ENCODE measurements at places on chromosomes 2 and 18. TPM values are rescaled to one million over a fixed set of nuclear protein-coding genes. Genes with fewer than 3 reads are reported as not detected.

DNA sequence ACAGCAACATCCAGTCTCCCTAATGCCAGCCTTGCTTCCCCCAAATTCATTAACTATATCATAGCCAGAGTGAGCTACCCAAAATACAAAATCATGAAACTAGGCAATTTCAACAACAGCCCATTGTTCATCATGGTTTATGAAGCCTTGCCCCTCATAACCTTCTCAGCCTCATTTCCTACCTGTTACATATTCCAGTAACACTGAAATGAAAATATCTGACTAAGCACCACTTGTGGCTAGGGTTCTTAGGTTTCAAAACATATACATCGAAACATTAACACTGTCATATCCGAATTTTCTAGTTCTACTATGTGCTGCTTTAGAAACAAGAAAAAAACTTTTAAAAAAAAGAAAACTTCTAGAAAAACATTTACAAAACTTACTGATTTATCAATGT lies 59.5 kb downstream of the ATAD2B start:
- no peak for DNase-seq
- no peak overlapping the region for H3K4me3 ChIP-seq
- no peaks in the 10 kb centered on the region for H3K4me1 ChIP-seq
- H3K36me3 ChIP-seq = peaks cover 46% of the 10 kb centered on the region
- H3K27ac ChIP-seq = no peak overlapping the region

Gene PPP4R3B
- 36.6 TPM for total RNA-seq

Gene POTEI
- not detected for total RNA-seq

Gene INO80D
- 5.2 TPM for total RNA-seq
